ENCODE measurements at places on chromosomes 3 and 15. TPM values are rescaled to one million over a fixed set of nuclear protein-coding genes. Genes with fewer than 3 reads are reported as not detected.

- DNase-seq: no peak
These were observed 14.9 kb upstream of the CFAP20DC start for GRCh38 chr3:59064728-59065127.

DNA sequence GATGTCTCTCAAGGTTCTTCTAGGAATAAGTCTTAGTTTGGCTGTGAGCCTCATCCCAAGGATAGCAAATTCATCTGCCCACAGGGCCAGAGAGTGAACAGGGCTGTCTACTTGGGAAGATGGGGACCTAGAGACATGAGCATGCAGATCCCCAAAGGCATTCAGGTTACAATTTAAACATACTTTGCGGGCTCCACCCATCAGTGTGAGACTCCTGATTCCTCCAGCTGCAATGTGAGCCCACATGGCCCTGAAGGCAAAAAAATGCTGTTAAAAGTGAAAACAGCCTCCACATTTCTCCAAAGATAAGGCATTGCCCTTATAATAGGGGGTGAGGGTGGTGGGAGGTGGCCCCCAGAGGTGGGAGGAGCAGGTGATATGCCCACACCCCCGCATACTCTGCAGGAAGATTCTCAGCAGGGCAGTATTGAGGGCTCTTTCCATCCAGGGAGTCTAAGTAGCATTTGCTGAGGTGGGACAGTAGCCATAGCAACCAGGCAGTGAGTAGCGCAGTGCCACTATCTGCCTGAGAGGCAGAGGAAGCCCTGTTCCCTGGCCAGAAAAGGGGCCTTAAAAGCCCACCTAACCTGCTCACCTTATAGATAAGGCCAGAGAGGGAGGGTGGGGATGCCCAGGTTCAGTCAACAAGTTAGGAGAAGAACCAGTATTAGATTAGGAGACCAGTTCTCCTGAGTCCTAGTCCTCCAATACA is 31.2 kb downstream of the TGM4 start:
- DNase-seq: no peak

- DNase-seq: no peak
These were observed 911.5 kb upstream of the GBE1 start for GRCh38 chr3:82672966-82673365.

DNA sequence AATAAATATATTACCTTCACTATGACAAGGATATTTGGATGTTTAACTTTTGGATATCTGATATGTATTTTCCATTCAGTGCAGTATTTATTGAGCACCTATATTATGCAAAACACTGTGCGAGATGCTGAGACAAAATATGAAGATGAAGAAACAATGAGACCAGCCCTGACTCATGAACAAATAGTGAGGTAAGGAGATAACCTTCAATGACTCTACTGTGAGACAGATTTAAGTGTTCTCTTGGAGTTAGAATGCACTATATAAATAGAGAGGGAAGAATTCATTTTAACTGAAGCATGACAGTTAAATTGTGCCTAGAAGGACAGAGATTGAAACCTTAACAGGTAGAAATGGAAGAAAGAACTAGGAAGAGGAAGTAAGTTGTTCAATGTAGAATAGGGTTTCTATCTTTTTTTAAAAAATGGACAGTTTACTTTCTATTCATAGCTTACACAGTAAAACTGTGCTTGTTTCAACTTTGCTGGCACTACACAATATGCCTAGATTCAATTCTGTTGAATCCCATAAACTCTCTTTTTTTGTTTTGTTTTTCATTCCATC is 124.2 kb downstream of the ZBTB20 start:
- DNase-seq: no peak

DNA sequence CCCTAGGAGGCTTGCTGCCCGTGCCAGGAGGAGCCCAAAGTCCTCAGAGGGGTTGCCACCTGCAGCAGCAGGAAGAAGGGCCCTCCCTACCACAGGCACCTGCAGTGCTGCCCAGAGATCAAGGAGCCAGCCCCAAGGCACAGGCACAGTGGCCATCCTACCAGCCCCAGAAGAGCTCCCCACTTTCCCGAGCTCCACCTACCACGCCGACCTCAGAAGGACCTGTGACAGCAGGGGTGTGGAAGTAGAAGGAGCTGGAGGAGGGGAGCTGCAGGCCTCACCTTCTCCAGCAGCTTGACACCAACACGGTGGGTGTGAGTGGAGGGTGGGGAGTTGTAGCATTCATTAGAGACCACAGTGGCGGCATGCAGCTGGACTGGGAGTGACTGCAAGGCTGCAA is 485.8 kb downstream of the GABRG3 start:
- no peak for DNase-seq

- DNase-seq: no peak
These were observed 179.6 kb downstream of the ADAMTSL3 start for GRCh38 chr15:83833569-83833968.

GRCh38 chr15:33490703-33491102 is 179.9 kb downstream of the RYR3 start:
- DNase-seq: no peak

DNA sequence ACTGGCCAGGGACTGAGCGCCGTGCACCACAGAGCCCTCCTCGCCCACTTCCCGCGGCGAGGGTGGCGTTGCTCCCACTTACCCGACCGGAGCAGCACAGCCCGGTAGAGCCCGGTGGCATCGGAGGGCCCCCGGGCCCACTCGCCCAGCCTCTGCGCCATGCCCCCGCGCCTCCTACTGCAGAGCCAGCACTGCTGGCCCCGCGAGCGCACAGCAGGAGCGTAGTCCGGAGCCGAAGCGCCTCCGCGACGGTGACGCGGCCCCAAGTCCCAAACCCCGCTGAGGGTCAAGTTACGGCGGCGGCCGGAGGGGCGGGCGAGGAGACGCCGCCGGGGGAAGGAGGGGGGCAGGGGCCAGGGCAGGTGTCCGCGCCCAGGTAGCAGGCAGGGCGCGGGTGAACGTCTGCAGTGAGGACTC is 9.6 kb upstream of the FAM107A start:
- no peak for DNase-seq

- peak; percentile 93 for DNase-seq
These were observed 11.4 kb upstream of the CSPG4 start for GRCh38 chr15:75723847-75724660.

- DNase-seq: no peak
These were observed 16.1 kb upstream of the AGBL1 start for GRCh38 chr15:86063356-86064095.

GRCh38 chr3:179072100-179072438 is 460 bp upstream of the ZMAT3 start:
- DNase-seq: no peak

DNA sequence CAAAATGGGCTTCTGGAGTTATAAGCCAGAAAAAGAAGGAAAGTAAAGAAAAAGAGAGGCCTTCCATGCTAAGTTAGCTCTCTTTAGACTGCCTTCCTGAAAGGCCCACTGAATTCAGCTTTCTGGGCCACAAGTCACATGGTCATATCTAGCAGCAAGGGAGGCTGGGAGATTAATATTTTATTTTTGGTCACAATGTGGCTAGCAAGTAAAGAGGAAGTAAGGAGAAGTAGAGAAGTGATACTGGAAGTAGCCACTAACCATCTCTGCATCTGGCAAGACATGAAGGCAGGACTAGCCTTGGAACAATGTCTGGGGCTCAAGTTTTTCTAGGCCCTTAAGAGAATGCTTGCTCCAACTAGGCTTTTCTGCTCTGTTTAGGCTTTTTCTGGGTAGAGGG is 81.8 kb upstream of the UBE2E1 start:
- no peak for DNase-seq

DNA sequence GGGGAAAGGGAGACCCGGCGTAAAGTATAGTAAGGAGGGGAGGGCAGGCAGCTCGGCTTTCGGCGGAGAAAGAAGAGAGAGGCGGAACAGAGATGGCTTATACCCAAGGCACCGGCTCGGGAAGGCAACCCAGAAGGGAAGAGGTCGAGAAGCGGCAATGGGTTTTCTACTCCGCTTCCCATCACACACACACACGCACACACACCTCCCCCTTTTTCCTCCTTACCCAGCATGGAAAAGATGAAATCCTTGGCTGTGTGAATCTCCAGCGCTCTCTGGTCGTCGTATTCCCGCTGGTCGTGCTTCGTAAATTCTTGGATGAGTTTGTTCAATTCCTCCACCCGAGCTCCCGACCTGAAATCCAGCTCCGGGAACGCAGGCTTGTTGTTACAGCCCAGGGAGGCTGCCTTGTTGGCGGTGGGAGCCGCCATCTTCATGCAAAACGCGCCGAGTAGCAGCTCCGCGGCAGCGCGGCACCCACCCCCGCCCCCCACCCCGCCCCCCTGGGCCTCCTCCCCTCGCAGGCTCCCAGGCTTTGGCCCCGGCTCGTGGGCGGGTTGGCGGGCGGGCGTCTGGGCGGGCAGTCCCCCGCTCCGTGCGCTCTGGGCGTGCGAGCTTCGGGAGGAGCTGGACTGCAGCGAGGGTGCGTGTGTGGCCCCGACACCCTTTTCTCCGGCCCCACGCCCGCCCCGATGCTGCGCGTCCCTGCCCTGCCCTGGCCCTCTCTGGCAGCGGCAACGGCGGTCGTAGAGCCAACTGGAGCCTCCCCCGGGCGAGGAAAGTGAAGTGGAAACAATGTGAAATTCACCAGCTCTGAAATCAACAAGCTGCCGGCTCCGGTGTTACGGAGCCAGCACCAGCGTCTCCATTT is at the start of gene MB21D2:
MB21D2 (minus strand) TSS at position 453 of the 871 bp plus-strand sequence; CDS start at position 437, 16 bp downstream.
- DNase-seq: peak; percentile 72

DNA sequence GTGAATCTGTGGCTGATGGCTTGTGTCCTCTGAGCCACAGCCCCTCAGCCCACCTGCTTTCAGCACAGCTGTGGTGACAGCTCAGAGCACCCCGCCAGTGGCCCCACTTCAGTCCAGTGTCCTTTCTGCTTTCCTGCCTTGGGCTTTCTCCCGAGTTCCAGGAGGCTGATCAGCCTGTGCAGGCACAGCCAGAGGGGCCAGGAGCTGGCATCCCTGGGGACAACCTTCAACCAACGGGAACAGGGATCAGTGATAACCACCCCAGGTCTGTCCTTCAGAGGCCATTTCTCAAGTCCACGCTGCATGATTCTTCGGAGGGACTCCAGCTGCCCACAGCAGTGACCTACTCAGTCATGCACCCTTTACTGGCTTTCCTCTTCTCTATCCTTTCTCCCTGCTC is 166.6 kb downstream of the RAB11A start:
- no peak for DNase-seq

- no peak for DNase-seq
These were observed 256.3 kb downstream of the UBE2E2 start for GRCh38 chr3:23459465-23459864.

- no peak for DNase-seq
These were observed 14.4 kb downstream of the ARHGEF3 start for GRCh38 chr3:56787258-56787775.

- DNase-seq: no peak
These were observed 22.3 kb downstream of the IFT80 start for GRCh38 chr3:160376681-160377080.

DNA sequence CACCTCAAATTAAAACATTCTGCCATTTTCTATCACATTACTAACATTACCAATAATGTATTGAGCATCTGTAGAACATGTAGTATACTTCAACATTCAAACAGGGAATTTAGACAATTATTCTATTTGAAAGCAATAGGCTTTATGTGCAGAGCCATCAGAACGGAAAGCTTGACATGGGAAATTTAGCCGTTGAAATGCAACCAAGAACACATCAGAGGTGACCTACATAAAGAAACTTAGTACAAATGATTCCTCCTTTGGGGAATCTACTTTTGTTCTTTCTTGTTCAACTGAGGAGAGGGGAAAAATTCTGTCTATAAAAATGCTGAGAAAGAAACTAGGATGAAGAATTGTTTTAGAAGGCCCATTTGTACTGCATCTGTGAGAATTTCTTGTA is 38.6 kb upstream of the RBMS3 start:
- DNase-seq: no peak

DNA sequence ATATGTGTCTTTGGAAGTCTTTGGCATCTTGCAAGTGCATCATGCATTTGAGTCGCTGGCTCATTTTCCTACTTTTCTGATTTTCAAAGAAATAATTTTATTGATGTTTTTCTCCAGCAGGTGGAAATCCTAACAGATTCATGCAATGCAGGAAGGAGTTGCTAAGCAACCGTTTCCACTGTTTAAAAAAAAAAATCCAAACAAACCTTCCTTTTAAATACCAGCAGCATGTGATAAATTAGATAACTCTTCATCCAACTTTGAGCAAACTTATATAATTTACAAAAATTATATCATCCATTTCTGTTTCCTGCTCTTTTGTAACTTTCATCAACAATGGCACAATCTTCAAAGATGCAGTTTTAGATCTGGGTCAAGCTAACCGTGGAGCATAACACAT is 364.1 kb downstream of the MFSD1 start:
- DNase-seq: no peak

GRCh38 chr15:75082689-75083088 is 59.3 kb downstream of the PPCDC start:
- no peak for DNase-seq

- no peak for DNase-seq
These were observed 54.8 kb downstream of the MAGEF1 start for GRCh38 chr3:184656829-184657681.

- DNase-seq: no peak
These were observed 699.4 kb downstream of the ZPLD1 start for GRCh38 chr3:103134023-103134724.

The GOLGA8S gene
- 0.65 TPM for total RNA-seq

The SEMA3B gene
- total RNA-seq: 18.2 TPM

The CLEC3B gene
- 58.9 TPM for total RNA-seq

The WDR49 gene
- 1.9 TPM for total RNA-seq

The C3orf49 gene
- not detected for total RNA-seq

The TF gene
- total RNA-seq: 2.1 TPM

The NISCH gene
- 140 TPM for total RNA-seq

The DUOX2 gene
- total RNA-seq: 92.1 TPM

The TMEM207 gene
- total RNA-seq: not detected

The CTXN2 gene
- total RNA-seq: not detected

The FAIM gene
- total RNA-seq: 13.7 TPM

The BLM gene
- 3.7 TPM for total RNA-seq

The GLDN gene
- 5.1 TPM for total RNA-seq

The KBTBD13 gene
- total RNA-seq: 0.18 TPM

The FAM131A gene
- total RNA-seq: 13.5 TPM

The POPDC2 gene
- 13.9 TPM for total RNA-seq

Measured in ureter (tissue), 1 donor.